Stimulated activated CD8-positive, alpha-beta memory T cell treated with anti-CD3 and anti-CD28 coated beads, Interleukin-15, amount 100 ng/mL, for 1 hour (primary cell): ENCODE measurements at places on chromosomes 4 and X.
A peak's percentile ranks its signal among the peaks of the same experiment; 100 is the strongest.

DNA sequence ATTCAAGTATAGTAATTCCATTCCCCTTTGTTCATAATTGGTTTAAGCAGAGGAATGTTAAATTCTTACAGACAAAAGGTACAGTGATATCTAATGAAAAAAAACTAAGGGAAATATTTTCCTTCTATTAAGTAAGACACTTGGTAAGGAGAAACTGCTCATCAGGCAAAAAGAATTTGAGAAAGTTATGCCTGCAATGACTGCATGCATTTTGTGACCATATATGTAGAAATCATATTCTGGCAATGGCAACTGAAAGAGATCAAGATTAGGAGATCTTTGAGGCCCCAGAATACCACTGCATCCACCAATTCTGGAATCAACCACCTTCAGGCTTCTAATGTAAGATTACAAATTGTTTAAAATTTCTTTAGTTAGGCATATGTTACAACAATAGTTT lies 364.8 kb downstream of the PCDH10 start:
- no peak for DNase-seq

- DNase-seq = no peak
Observed at GRCh38 chr4:161208564-161208963, 955.2 kb downstream of the FSTL5 start.

DNA sequence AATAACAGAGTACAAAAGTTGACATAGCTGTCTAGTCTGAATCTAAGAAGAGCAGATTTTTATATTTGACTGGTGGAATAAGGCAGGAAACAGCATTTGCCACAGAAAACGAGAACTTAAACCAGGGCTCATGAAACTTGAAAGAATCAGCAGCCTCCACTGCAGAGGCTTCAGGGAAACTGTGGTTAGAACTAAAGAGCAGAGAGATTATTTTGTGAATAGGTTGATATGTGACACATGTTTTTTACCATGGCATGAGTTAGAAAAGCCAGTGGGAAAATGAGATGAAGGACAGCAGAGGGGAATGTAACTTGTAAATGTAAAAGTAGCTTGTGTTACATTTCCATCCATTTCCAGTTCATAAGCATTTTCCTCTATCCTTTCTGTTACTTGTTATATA lies 63.7 kb upstream of the CAMK2D start:
- DNase-seq = no peak

DNA sequence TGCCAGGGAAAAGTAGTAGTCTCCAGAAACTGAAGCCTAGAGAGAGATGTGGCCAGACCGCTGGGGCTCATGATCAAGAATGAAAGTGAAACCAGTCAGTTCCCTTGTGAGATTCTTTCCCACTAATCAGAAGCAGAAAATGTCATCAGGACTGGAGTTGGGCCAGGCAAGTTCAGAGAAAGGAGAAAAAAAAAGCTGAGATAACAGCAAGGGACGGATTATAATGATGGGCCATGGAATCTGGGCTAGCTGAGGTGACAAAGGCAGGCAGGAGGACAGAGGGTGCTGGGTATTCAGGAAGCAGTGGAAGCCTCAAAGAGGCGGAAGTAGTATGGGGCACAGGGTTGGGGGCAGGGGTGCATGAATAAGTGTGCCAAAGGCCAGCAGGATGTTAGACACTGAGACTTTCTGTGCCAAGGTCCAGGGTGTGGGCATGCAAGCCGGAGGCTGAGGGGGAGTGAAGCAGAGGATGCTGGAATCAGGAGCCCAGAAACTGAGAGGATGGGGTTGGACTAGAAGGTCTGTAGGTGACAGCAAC lies 2.5 kb downstream of the CXorf38 start:
- no peak for DNase-seq

GRCh38 chrX:131830400-131831184 lies 192.5 kb upstream of the STK26 start:
- no peak for DNase-seq

GRCh38 chr4:95415346-95415771 lies 133.4 kb downstream of the UNC5C start:
- DNase-seq = no peak

GRCh38 chrX:826448-826847 lies 195.9 kb downstream of the SHOX start:
- no peak for DNase-seq

DNA sequence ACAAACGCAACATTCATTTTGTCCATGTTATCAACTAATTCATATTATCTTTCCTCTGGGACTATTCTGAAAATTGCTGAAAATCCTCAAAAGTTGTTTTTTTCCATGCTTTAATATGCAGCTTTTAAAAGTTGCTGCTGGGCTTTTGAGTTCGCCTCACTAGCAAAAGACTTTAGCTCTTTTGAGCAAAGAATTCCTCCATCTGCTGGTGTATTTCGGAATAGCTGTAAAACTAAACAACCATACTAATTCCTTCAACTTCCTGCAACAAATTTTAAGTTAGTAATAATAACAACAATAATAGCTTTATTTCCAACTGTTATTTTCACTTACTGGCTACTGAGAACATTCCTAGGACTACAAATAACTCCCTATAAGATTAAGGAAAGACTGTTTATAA lies 124.5 kb upstream of the PLAC1 start:
- no peak for DNase-seq

DNA sequence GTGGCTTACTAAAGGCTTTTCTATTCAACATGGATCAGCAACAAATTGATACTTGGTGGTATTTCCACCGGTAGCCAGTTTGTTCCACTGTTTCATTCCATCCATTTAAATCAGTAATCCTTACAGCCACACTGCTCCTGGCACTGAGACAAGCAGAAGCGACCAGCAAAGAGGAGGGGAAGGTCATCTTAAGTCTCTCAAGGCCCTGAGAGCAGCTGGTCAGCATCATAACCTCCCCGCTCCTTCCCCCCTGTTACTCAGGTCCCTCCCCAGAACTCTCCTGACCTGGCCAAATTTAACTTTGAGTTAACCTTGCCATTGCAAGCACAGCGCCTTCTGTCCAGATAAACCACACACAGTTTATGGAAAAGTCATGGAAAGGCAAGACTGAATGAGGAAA lies 331.3 kb upstream of the KLF3 start:
- DNase-seq = no peak

DNA sequence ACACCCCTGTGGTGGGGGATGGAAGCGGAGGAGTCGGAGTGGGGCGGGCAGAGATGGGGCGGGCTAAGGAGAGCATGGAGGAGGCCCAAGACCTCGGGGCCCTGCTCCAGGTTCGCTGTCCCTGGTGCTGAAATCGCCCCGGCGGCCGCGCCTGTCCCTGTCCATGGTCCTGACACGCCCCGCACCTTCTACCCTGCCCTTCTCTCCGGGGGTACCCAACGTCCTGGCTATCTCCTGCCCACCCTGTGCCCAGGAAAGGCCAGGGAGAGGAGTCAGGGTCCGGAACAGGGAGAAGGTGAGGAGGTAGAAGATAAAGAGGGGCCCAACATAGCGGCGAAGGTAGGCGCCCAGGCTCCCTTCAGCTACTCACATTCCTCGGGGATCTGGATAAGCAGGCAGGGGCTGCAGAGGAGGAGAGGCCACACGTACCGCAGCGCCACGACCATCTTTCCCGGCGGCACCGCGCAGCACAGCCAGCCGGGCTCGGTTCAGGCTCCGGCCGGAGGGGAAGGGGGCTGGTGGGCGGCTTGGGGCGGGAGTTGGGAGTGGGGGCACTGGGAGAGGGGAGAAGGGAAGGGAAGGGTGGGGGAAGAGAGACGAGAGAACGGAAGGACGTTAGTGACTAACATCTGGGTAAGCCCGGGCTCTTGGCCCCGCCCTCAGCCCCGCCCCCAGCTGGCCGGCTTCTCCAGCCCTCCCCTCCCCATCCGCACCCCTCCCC lies 10.4 kb downstream of the L1CAM start:
- DNase-seq = peak; percentile 43

DNA sequence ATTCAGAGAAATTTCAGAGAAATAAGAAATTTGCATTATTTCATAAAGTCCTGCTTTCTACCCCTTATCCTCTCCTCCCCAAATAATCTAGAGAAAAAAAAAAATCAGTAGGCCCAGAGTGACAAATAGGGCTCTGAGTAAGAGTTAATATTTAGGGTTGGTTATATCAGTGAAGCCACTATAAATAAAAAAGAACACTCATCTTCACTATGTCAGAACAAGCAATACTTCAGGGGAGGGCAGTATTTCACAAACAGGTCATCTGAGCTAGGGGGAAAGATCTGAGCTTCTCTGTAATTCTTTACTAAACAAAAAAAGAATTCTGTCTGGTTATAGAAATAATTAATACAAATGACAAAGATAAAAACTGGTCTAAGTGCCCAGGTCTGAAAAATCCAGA lies 39.4 kb downstream of the PDE5A start:
- DNase-seq = no peak

- no peak for DNase-seq
Observed at GRCh38 chr4:79227860-79228259, 98.0 kb downstream of the NAA11 start.

DNA sequence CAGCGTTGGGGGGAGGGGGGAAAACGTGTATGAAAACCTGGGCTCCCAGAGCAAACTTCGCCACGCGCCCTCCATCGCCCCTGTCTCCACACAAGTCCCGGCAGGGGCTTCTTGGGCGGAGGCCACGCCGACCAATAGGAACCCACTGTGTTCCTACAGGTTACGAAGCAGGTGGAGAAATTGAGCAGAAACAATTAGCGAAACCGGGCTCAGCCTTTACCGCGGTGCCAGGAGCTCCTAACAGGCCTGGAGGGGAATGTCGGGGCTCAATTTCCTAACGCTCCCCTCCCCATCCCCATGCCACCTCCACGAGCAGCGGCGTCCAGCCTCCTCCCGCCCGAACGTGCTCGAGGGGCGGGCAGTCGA lies 589 bp upstream of the KIT start:
- no peak for DNase-seq

DNA sequence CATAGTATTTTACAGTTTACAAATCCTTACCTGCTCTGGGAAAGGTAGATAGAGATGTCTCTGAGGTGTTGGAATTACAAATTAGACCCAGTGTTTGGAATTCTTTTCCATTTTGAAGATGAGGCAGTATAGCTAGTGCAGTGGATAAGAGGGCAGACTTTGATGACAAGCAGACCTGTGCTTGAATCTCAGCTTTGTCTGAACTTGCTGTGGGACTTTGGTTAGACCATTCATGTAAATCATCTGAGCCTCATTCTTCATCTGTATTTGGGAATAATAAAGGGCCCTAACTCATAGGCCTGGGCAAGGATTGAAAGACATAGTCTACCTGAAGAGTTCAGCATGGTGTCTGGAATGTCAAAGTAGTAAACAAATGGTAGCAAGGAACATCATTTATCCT lies 77.2 kb upstream of the BOD1L1 start:
- no peak for DNase-seq

GRCh38 chrX:48648336-48648751 lies 35.3 kb upstream of the WAS start:
- DNase-seq = no peak

GRCh38 chr4:174358829-174359228 lies 75.1 kb downstream of the CEP44 start:
- no peak for DNase-seq

DNA sequence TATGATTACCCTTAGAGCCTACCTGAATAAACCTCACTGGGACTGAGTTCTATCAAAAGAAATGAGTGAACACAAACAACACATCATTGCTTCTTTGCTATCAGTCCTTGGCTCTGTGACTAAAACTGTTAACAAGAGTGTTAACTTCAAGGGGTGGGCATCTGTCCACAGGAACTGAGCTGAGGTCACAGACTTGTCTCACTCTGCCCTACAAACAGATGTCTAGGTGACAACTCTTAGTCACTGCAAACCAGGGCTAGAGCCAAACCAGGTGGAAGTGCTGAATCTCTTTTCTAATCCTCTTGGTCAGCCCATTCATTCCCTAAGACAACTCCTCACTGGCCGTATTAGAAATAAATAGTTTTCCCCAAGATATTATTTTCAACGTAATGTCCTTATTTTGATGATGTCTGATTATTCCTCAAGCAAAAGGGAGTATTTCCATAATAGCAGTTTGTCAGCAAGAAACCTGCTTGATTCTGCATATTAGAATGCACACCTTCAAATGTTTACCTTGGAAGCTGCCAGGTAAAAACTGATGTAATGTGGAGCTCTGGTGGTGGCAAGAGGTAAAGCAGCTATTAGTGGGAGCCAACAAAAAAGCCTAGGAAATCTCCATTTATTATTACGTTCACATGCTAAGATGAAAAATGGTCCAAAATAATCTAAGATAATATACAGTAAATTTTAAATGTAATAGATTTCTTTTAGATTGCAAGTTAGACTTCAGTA lies 4.0 kb downstream of the COL25A1 start:
- DNase-seq = no peak

DNA sequence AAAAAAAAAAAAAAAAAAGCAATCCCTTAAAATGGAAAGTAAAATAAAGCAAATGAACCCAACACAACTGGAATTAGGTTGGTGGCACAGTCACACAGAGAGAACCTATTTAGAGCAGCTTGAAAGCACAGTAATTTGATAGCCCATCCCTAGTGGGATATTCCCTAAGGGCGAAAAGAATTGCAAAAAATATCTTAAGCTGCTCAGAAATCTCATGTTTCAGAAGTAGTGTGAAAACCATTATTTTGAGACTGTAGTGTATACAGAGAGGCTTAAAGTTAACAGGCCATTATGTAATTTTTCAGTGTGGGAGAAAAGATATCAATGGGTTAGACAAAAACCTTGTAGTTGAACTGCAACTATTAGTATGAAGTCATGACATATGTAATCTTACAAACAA lies 40.0 kb upstream of the DHX15 start:
- no peak for DNase-seq

DNA sequence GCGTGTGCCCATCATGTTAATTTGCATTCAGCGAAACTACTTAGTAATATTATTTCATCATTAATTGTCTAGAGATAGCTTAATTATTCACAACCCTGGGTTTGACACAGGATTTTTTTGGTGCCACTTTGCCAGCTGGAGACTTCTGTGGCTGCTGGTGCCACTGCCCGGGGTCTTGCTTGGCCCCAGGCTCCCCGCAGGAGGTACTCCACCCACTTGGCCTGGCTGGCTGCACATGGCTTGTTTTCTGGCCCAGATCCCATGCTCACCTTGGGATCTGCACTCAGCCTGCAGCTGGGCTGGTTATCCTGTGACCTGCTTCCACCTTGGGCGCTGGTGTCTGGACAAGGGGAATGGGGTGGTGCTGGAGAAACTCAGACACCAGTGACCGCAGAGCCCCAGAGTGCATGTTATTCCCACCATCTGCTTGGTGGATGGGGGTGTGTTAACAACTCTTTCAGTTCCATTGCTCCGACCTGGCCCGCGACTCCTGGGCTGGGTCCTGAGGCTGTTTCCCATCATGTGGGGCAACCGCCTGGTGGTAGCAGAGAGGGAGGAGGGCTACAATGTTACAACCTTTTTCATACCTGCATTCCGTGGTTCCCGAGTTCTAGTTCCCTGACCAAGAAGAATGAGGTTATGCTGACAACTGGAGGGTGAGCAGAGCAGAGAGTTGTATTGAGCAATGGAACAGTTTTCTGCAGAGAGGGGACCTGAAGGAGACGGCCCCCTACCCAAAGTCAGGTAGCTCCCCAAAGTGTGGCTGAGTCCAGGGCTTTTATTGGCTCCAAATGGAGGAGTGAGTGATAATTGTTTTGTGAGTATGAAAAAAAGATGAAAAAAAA lies 1950.0 kb upstream of the IGFBP7 start:
- no peak for DNase-seq

GRCh38 chrX:35104626-35105025 lies 162.0 kb downstream of the FAM47B start:
- no peak for DNase-seq
